Activated CD4-positive, alpha-beta T cell treated with anti-CD3 and anti-CD28 coated beads for 1 hour (primary cell): ENCODE measurements at places on chromosomes 12 and 14.

GRCh38 chr14:95886366-95887056 lies 9.9 kb downstream of the TUNAR start:
- DNase-seq, result no peak

DNA sequence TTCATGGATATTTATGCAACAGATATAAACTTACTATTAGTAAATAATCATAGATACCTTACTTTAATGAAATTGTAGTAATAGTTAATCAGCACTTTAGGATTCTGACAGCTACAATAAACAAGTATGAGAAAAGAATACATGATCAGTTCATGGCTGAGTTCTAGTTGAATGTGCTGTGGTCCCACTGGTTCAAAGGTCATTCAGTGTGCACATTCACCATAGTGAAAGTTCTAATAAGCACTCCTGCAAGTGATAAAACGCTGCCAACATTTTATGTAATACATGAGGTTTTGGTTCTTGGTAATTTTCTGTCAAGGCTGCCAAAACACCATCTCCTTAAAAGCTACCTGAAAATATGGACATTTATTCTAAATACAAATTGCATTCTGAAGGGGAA lies 92.6 kb downstream of the NUMB start:
- DNase-seq, result no peak

DNA sequence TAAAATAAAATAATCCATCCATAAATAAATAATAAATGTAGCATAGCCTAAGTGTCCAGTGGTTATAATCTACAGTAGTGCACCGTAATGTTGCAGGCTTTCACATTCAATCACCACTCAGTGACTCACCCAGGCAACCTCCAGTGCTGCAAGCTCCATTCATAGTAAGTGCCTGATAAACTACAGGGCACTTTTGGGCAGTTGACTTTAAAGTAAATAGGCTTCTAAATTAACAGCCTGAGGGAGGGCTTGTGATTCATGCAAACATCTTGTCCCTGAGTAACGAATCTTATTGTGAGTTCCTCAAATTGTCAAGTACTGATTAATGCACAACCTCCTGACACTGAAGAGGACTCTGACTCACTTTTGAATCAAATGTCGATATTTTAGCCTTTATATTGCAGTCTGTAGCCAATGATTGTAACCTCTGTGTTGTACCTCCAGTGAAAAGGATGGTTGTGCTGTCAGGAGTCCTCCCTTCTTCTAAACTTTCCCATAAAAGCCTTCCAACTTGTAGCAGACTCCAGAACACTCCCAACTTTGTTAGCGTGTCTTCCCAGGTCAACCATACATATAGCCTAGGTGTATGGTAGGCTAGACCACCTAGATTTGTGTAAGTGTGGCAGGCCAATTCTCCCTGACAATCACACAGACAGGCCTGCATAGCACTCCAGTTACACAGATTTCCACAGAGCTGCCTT lies 55.0 kb upstream of the BICD1 start:
- DNase-seq, result no peak

DNA sequence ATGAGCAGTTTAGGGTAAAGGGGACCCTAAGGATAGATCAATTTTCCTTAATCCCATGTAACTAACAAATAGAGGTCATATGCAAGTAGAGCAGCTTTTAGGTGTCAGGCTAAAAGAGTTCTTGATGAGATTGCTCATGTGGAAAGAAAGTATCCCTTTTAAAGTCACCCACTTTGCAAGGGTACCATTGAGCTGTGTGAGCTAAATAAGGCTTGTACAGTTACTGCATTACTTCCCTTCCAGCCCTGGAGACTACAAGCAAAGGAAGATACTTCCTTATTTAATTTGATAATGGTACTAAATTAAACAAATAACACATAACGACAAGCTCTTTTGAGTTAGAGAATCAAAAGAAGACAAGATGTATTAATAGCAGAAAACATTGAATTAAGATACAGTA lies 191.7 kb downstream of the TMX1 start:
- no peak for DNase-seq

DNA sequence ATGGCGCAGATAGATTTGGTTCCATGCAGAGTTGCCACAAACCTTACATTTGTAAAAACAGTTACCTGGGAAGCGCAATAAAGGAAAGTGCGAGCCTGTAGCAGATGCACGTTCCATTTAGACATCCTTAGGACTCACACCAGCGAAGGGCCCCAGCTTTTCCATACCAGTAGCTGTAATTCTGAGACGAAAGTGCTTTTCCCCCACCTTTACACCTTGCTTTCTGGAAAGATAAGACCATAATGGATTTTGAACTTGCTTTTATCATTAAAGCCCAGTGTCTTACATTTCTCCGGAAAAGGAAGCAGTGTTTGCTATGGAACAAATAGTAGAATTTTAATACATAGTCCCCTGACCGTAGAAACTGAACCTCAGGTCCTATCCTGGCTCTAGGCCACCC lies 616 bp upstream of the CCDC77 start:
- no peak for DNase-seq

DNA sequence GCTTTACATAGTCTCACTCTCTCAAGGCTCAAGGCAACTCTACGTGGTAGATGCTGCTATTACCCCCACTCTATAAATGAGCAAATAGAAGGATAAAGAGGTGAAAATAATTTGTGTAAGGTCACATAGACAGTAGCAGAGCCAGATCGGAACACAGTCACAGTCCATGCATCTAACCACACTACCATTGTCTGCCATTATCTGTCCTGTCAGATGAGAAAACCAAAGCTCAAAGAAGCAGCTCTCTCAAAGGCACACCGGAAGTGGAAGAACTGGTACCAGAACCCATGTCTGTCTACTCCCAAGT lies 134.4 kb upstream of the NUDT4 start:
- DNase-seq, result no peak

GRCh38 chr12:62724947-62725451 lies 210.0 kb downstream of the PPM1H start:
- no peak for DNase-seq
